ENCODE measurements at places on chromosomes 5 and 9.

DNA sequence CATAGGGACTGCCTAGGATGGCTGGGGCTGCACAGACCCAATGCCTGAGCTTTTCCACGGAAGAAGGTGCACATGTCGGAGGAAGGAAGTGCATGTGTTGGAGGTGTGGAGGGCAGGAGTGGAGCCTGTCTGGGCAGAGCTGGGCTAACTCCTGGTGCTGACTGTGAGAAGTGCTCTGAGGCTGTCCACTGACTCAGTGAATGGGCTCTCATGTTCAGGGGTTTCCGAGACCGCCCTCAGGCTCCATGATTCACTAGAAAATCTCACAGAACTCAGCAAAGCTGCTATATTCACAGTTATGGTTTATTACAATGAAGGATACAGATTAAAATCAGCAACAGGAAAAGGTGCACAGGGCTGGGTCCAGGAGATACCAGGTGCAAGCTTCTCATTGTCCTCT, 37.2 kb downstream of the NTNG2 start:
- no peak for DNase-seq

DNA sequence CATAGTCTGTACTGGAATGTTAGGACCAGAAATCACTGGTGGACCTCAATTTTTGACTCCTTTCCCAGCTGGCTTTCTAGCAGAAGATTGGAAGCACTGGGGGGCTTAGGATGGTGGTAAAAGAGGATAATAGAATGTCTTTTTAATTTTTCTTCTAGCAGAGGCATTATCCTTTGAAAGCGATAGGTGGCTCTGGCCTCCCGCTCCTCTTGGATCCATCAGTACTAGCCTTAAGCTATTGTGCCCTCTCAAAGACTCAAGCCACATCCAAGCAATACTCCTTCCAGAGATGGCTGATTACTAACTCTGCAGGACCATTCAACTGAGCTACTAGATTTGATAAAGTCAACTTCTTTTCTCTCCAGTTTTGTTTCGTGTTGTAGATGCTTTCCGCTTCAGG, 610.6 kb downstream of the CDH12 start:
- no peak for DNase-seq

GRCh38 chr5:105617436-105618215, 2053.1 kb downstream of the EFNA5 start:
- no peak for DNase-seq

GRCh38 chr5:133932441-133933168, 35.8 kb downstream of the C5orf15 start:
- DNase-seq: no peak

DNA sequence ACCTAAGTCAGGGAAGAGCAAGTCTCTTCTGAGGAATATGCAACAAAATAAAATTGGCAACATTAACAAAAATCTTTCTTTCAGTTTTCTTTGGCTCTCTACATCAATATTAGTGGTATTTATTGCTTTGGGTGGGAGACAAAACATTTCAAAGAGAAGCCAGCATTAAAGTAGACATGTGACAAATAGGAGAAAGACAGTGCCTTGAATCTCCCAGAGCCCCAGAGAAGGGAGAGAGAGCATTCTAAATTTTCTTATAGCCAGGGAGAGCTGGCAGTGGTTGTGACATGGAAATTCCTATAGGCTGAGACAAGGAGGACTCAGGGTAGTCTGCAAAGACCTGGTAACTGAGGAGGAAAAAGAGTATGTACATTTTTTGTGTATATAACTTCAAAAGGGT, 79.4 kb upstream of the NREP start:
- DNase-seq: no peak

- DNase-seq: no peak
Measured at GRCh38 chr5:177546258-177546741, 8.1 kb downstream of the FAM193B start.

- DNase-seq: no peak
Measured at GRCh38 chr5:93998951-93999455, 257.6 kb upstream of the POU5F2 start.

GRCh38 chr9:133256136-133256461, 18.9 kb downstream of the ABO start:
- no peak for DNase-seq

DNA sequence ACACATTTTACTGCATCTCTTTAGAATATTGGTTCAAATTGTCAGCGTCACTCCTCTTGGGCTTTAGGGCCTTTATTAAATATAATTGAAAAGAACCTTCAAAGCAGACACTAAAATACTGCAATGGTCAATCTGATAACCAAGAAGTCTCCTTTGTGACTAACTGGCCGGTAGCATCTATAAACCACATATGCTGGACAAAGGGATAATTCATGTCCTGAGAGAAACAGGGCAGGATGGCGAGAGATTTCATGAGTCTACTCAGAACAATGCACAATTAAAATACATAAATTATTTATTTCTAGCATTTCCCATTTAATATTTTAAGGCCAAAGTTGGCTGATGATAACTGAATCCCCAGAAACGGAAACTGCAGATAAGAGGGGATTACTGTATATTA, 1083.4 kb upstream of the CDH18 start:
- no peak for DNase-seq

GRCh38 chr5:179763215-179763945, 30.4 kb upstream of the LTC4S start:
- no peak for DNase-seq

- no peak for DNase-seq
Measured at GRCh38 chr5:54212331-54212730, 98.0 kb downstream of the ARL15 start.

- no peak for DNase-seq
Measured at GRCh38 chr9:137410891-137411249, 12.1 kb downstream of the EXD3 start.

DNA sequence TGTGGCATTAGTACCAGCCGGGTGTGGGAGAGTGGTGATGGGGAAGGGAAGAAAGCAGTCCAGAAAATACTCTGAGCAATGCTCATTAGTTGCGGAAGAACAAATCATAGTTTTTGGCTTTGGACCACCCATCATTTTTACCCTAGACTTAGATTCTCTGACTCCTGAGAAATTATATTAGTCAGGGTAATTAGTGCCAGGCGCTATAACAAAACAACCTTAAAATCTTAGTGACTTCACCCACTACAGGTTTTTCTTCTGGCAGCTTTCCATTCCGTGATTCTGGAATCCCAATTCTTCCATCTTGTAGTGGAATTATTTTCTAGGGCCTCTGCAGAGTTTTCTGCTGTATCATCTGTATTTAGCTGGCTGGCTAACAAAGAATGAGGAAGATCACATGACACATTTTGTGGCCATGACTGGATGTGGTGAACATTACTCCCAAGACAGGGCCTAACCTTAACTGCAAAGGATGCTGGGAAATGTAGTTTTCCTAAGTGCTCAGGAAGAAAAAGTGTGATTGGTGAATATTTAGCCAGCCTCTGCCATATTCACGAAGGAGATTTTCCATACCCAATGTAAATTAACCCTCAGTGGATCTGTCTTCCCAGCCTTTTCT, 373.0 kb upstream of the MEF2C start:
- DNase-seq: no peak

DNA sequence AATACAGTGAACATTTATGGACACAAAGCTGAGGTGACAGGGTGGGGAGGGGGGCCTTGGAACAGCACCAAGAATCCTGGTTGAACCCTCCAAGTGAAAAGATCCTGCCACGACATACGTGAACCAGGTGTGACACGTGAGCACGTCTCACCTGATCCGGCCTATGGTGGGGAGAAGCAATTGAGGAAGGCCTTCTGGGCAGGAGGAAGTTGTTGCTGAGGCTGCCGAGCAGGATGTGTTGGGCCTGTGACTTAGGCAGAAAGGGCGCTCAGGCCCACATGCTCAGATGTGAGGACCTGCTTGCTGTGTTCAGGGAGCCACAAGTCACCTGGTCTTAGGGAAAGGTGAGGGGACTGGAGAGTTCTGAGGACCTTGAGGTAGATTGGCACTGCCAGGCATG, 2.5 kb upstream of the MAPK9 start:
- DNase-seq: no peak

DNA sequence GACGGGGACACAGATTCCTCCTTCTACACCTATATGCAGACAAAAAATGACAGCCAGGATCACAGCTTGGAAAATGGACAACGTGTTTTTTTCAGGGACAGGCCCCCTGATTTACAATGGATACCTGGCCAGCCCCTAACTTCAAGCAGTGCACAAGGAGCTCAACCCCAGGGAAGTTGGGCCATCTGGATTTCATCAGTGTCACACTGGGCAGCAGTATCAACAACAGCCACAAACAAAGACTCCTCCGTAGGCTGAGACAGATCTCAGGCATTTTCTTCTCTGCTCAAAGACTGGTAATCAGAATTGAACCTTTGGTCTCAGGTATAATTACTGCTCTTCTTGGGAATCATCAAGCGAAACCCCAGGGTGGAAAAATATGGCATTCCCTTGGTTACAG, 374.0 kb downstream of the ZNF608 start:
- DNase-seq: no peak

GRCh38 chr5:143649937-143650621, 161.9 kb upstream of the HMHB1 start:
- DNase-seq: no peak

GRCh38 chr9:108800632-108801099, 55.1 kb downstream of the ACTL7B start:
- no peak for DNase-seq

- DNase-seq: no peak
Measured at GRCh38 chr9:17632994-17633393, 54.1 kb downstream of the SH3GL2 start.

GRCh38 chr9:120433701-120434100, 146.3 kb downstream of the CDK5RAP2 start:
- DNase-seq: no peak

GRCh38 chr5:124604419-124604818, 142.0 kb downstream of the ZNF608 start:
- DNase-seq: no peak

- no peak for DNase-seq
Measured at GRCh38 chr5:135373736-135374515, 25.1 kb downstream of the MACROH2A1 start.

DNA sequence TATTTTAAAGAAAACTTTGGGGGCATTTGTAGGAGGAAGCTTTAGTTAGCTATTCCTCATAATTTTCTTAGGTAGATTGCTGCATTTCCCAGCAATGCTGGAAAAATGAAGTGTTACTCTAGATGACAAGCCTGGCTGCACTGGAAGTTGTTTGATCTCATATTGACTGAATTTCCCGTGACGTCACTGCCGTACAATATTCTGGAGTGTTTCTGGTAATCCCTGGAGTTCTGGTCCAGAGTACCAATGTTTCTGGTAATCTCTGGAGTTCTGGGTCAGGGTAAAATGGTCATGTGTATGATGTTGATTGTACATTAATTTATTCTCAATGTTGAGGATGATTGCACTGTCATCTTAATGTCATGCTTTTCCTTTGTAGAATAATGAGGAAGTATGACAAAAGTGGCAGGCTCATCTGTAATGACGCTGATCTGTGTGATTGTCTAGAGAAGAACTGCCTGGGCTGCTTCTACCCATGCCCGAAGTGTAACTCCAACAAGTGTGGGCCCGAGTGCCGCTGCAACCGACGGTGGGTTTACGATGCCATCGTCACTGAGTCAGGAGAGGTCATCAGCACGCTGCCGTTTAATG, 26.2 kb downstream of the ARL14EPL start:
- DNase-seq: no peak

GRCh38 chr5:158212917-158213316, 354.0 kb upstream of the CLINT1 start:
- no peak for DNase-seq

DNA sequence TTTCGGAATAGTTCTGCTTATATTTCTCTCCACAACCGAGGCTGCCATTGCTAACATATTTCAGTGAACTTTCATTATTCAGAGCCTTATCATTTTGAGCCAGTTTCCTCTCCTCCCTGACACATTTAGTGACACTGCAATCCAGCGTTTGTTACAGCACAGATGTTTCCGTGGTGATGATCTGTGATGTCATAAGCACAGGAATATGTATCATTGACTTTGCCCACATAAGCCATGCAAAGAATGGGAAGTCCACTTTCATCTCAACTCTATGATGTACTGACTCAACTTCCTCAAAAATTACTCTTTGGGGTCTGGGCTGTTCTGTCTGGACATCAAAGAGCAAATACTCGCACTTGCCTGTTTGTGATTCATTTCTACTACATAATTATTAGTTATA, 291.8 kb downstream of the EBF1 start:
- DNase-seq: no peak

- DNase-seq: no peak
Measured at GRCh38 chr9:133440874-133441273, 18.7 kb downstream of the ADAMTS13 start.

GRCh38 chr5:154199263-154199662, 8.7 kb downstream of the GALNT10 start:
- DNase-seq: no peak

GRCh38 chr9:109163194-109163593, 3.9 kb downstream of the FRRS1L start:
- no peak for DNase-seq

DNA sequence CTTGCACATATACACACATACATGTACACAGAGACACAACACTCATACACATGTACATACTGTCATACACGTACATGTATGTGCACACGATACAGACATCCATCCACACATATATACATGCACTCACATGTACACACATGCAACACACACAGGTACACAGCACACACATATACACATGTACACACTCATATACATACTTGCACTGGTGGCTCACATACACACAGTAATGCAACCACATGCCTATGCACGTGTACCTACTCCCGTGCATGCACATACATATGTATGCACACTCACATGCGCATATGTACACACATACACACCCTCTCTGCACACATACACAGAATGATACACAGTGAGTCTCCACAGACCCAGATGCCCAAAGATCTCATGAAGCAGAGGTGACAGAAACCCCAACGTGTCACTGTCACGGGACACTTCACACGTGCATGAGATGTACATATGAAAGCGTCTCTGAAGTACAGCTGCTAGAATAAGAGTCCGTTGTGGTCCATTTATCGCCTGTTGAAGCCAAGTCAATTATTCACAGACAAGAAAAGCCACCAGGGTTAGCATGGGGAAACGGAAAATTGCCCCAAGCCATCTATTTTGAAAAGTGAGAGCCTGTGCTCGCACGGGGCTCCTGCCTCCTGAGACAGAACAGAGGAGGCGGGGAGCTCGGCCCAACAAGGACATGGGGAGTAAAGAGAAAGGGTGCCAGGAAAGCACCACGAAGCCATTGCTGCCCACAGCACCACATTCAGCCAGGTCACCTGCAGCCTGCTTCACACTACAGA, 24.9 kb downstream of the LPCAT1 start:
- no peak for DNase-seq

DNA sequence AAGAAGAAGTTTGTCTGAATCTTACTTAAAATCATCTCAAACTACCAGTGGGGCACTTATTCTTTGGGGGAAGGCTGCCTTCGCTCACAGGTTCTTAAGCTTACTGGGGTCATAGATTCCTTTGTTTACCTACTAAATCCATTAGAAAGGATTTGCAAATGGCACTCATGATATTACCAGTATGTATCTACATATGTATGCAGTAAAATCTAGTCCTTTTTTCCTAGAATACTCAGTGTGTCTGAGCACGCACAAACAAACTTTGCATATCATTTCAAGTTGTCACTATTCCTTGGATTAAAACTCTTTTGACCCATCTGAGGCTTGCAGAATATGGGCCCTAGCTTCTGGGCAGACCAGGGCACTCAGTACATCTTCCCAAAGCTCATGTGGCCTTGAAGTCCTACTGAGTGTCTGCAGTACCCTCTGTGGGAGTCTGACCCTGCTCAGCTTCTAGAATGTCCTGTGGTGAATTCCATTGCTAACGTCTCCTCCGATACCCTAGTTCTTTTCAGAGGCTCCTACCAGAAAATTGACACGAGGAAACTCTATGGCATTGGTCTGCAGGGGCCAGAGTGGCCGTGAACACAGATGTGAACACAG, 297.9 kb downstream of the SLIT3 start:
- no peak for DNase-seq

GRCh38 chr9:78357165-78357873, 60.4 kb downstream of the PSAT1 start:
- no peak for DNase-seq
